8988T (cell line): ENCODE measurements at places on chromosomes 3 and 15.

DNA sequence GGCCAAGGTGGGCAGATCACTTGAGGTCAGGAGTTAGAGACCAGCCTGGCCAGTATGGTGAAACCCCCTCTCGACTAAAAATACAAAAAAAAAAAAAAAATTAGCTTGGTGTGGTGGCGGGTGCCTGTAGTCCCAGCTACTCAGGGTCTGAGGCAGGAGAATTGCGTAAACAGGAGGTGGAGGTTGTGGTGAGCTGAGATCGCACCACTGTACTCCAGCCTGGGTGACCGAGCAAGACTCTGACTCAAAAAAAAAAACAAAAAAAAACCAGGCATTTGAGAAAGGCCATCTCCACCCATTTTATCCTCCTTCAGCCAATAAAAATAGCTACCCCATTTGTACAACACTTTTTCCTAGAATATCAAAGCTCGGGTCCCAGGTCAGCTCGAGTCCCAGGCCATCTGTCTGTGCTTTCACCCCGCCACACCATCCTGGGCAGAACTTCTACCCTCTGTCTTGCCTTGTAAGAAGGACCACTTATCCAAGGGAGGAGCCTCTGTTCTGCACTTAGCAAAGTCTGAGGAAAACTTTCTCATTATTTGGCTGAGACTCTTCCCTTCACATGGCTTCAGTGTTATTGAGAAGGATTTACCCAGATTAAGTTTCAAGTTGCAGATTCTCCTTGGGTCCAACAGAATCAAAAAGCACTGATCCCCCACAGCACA is 99.1 kb downstream of the MESD start:
- no peak for DNase-seq

DNA sequence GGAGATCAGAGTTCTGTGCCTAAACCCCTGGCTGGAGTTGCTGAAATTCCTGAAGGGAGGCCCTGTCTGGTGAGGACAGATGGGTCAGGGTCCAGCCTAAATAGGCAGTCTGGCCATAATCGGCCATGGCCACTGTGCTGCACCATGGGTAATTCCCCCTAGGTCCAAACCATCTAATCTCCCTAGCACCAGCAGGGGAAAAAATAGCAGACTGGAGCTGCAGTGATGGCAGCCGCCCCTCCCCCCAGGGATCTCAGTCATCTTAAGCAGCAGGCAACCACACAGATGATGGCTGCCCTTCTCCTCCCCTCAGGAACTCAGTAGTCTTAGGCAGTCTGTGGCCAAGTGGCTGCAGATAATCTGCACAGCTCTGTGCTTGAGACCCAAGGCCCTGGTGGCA is 68.4 kb upstream of the CD96 start:
- DNase-seq: no peak

DNA sequence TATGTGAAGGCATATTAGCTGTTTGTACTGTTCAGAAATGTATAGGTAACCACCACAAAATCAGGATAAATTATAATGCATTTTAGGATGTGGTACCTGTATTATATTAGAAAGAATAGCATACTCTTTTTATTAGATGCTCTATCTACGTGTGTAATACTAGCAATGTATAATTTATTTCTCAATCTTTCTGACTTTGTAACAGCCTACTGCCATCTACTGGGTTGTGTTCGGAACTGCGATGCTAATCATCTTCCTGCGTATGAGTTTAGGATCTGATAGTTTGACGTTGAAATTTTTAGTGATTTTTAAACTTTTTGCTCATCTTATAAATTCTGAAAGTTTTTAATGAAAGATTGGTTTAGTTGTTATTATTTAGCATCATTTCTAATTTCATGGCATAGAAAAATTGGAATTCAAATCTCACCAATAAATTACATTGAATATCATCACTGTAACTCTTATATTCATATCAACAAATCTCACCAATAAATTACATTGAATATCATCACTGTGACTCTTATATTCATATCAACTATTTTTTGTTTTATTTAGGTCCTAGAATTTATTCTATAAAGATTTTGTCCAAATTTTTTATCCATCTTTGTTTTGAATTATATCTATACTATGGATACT is 322.7 kb upstream of the ZNF717 start:
- no peak for DNase-seq

DNA sequence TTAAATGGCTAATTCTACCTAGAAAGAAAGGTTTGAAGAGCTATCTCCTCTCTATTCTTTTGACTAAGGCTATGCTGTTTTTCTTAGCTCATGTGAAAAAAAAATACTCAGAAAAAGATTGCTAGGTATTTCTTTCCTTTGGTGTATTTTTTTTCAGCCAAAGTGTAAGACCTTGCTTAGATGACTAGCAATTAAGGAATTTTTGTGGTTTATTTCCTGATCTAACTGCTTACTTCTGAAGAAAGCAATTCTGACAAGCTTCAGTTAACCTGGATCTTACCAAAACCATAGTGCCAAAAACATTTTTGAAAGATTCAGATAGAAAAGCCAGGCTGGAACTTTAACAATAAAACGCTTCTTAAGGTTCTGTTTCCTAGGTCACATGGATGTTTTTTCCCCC is 315.6 kb downstream of the SOX2 start:
- DNase-seq: no peak

GRCh38 chr15:76987896-76988860 is 6.7 kb upstream of the PSTPIP1 start:
- DNase-seq: no peak

DNA sequence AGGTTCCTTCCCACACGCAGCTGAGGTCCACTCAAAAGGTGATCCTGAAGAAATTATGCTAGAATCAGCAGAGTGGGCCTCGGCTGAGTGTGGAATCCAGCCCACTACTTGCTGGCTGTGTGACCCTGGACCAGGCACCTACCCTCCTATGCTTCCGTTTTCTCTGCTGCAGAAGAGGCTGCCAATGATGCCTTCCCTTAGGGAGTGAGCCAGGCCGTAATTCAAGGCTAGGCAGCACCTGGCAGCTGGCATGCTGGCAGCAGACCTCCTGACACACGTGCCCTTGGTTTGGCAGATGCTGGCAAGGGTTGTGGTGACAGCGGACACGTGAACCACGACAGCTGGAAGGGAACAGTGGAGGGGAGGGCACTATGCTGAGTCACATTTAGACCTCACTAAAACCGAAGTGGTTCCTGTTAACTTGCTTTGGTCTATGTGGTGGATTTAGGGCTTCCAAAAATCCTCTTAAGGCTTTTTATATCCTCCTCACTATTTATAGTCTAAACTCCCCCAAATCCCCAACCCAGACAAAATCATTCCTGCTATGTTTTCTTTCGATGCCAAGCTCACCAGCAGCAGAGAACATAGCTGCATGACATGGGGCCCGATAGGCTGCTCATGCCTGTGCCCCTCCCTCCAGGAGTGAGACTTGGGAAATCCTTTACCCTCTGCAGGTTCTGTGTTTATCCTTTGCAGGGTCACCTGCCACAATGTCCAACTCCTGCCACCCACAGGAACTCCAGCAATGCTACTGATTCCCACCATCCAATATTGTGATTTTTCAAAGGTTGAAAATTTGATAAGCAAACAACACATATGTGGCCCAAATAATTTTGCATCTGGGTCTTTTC is 10.6 kb upstream of the PCSK6 start:
- DNase-seq: no peak

DNA sequence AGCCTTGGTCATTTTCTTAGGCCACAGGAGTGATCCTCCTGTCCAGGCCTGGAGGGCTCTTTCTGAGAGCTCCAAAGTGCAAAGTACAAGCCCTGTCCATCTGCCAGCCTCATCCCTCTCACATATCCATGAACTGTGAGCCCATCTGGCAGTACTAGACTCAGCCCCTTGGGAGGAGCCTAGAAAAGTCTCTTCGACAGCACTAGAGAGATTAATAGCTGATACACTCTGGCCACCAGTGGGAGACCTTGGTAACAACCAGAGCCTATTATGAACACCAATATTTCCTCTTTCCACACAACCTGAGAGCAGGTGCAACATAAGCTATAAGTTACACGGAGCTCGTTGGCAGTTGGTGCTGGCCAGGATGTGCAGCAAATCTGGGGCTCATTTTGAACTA is 59.5 kb upstream of the DCLK3 start:
- no peak for DNase-seq

GRCh38 chr15:76451540-76451939 is 115.0 kb downstream of the ISL2 start:
- no peak for DNase-seq

DNA sequence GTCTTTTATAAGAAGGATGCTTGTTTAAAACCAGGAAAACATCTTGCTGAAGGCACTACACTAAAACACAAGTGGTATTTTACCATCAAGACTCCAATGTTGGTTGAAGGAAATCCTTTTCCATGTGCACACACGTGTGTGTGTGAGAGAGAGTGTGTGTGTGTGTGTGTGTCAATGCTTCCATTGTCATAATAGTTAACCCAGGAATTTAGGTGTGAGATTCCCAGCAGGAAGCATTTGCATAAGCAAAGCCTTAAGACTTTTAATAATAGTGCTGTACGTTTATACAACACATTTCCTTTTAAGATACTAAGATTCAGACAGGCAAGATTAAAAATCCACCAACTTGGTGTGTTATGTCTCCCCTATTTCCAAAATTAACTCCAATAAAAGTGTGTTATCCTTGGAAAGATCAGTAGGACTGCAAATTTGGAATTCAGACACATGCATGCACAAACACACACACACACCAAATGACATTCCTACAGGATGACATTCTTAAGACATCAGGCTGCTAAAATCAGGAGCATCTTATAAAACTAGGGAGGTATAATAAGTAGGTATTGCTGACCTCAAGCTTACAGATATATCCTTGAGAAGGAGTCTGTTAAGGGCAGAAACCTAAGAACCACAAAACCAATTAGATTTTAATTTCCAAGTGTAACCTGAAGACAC is 18.3 kb downstream of the LMCD1 start:
- DNase-seq: no peak
